GM03348 (cell line): ENCODE measurements at places on chromosomes 6 and 20.
A peak's percentile ranks its signal among the peaks of the same experiment; 100 is the strongest.

GRCh38 chr6:34383161-34383631 lies 9.3 kb downstream of the NUDT3 start:
- no peak for DNase-seq

GRCh38 chr6:119096721-119097565 lies 18.5 kb upstream of the FAM184A start:
- no peak for DNase-seq

GRCh38 chr20:57576002-57576401 lies 15.1 kb downstream of the PCK1 start:
- no peak for DNase-seq

DNA sequence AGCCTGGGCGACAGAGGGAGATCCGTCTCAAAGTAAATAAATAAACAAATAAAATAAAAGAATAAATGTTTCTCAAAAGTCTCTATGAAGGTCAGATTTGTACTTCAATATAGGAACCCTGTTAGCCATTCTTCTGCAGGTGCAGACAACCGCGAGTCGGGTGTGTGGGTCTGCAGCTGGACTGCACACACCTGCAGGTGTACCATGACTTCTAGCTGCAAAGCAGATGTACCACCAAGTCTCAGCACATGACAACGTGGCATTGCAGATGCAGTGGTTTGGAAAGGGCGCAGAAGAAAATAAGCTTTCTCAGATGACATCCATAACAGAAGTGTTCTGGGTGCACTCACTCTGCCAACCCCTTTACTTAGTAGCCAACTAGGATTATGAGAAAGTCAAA lies 239.7 kb downstream of the ATXN1 start:
- DNase-seq = no peak

DNA sequence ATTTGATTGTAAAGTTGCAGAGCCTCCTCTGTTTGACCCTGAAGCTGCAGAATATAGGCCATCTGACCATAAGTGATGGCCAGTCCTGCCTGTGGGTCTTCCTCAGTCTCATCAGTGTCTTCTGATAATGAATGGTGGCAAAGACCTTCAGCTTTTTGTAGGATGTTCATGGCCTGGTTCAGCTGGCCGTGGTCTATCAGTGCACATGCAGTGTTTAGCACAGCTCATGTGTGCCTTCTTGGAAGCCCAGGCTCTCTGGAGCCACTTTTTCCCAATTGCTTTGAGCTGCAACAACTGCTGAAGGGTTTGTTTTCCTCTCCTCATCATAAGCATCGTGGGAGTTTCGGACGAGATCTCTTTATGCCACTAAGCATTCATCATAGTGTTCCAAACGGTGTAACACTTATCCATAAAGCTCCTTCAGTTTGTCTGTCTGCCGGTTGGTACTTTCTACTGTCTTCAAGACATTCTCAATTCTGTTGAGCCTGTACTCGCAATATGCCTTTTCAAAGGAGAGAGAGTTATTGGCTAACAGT lies 70.1 kb upstream of the TULP4 start:
- no peak for DNase-seq

DNA sequence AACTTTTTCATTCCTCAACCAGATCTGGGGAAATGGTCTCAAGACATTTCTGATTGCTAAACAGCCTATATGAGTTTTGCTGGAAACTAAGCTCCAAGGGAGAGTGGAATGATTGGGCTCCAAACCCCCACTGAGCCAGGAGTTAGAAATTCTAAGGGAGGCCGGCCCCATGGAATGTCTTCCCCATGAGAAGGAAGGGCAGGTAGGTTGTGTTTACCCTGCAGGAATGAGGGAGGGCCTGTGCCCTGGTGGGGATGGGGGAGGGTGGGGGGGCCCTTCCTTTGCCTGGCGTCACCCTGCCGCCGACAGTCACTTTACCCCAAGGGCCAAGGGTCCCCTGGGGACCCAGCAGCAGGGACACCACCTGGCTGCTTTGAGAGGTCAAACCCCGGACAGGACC lies 298.9 kb downstream of the TFAP2C start:
- no peak for DNase-seq

DNA sequence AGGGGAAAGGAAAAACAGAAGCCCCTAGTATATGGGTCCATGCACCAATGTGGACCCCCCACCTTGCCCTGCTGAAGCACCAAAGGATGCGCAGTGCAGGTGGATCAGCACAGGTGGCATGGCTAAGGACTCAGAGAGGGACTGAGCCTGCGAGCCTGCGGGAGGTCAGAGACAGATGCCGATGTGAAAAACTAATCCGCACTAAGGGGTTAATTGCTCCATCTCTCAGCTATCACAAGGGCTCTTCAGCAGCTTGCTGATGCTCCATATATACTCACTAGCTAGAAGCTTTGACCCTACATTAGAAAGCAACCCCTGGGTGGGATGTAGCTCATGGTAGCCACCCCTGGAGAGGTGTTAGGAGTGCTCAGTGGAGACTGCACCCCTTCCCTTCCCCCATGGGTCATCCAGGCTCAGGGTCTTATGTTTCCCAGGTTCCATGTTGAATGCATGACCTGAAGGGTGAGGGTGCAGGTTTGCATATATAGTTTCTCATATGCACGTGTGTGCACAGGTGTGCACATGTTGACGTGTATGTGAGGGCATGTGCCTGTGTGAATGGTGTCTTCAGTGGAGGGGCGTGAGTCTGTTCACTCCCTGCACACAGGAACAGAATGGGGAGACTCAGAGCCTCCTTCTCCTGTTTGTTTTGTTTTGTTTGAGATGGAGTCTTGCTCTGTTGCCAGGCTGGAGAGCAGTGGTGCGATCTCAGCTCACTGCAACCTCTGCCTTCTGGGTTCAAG lies 13.4 kb upstream of the IP6K3 start:
- no peak for DNase-seq

DNA sequence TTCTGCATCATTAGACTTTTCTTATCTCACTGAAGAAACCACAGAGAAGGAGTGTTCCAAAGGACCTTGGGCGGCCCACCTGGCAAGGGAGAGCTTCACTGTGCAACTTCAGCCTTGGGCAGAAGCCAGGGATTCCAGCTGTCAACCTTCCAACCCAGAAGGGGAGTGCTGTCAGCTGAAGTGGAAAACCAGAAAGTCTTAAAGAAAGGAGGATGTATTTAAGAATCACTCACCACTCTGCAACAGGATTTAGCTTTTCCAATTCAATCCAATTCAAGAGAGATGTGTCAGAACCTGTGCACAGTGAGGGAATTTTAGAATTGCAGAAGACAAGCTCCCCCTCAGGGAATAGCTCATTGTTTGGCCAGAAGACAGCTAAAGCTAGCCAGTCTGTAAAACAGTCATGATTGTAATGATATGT lies 553.7 kb downstream of the CD83 start:
- DNase-seq = peak; percentile 37

- no peak for DNase-seq
These were observed at the start of gene NPBWR2 for GRCh38 chr20:64106981-64107735. Gene NPBWR2 (minus strand): TSS chr20:64107565. CDS start chr20:64106831, 734 bp downstream.
